ENCODE measurements at places on chromosomes 11 and 22.

- DNase-seq, result no peak
These were observed 902.4 kb upstream of the CCDC90B start for GRCh38 chr11:84188521-84188920.

- DNase-seq, result no peak
These were observed 11.8 kb upstream of the MAPK11 start for GRCh38 chr22:50281957-50282356.

GRCh38 chr11:112543390-112543789 lies 282.7 kb upstream of the PLET1 start:
- DNase-seq, result no peak

DNA sequence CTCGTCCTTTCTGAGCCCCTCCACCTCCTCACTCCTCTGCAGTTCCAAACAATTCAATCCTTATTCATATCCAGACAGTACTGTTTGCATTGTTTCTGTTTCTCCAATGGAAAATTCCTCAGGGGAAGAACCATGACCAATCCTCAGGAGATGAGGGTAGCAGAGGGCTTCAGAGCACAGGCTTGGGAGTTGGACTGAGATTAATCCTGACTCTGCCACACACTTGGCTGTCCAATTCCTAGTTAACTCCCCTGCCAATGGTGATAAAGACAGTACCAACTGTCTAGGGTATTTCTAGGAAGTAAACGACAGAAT lies 58.0 kb downstream of the MICAL3 start:
- DNase-seq, result no peak

- DNase-seq, result peak; percentile 23
These were observed 10.9 kb upstream of the CABP2 start for GRCh38 chr11:67534070-67534679.

GRCh38 chr11:130839981-130840666 lies 76.2 kb downstream of the SNX19 start:
- peak; percentile 96 for DNase-seq

DNA sequence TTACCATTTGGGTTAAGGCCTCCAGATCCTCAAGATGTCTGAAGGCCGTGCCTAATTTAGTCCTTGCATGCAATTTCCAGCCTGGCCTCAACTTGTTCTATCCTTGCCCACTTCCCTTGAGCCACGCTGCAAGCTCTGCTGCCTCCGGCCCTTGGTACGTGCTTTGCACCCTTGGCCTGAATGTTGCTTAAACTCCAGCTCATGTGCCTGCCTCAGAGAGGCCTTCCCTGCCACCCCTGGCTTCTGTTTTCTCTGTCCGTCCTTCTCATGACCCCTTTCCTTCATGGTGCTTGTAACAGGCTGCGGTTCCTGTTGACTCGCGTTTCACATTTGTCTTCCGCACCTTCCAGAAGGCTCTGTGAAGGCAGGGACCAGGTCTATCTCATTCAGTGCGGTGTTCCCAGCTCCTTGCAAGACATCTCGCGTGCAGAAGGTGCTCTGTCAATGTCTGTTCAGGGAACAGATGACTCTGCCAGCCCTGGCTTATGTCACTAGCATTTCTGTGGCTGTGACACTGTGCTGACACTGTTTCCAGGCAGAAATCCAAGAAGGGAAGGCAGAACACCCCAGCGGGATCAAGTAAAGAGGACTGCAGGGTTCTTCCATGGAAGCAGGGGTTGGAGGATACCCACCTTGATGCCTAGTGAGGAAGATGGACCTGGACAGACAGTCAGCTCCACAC lies 61.8 kb downstream of the FBLN1 start:
- no peak for DNase-seq

DNA sequence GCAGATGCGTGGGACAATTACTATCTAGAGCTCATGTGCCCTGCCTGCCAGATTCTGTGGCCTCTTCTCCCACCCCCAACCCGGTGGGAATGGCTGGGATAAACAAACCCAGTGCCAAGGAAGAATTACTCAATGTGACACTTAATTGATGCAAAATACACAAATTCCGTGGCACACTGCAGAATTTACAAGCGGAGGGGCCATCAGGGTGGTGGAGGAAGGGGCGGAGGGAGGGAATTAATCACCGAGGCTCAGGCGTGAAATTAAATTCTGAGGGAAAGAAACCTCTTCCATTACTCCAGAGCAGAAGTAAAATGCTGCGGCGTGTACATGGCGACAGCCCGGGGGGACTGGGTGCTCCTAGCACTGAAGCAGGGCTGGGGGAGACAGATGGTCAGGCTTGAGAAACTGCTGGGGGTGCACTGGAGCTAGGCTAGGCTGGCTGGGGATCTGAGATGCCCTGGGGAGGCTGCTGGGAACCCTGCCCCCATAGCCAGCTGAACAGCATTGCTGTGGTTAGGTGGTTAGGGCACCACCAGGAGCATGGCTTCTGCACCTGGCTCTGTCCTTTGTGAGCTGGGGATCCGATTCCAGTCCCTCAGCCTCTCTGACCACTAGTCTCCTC lies 200.6 kb downstream of the CEP164 start:
- DNase-seq, result no peak

DNA sequence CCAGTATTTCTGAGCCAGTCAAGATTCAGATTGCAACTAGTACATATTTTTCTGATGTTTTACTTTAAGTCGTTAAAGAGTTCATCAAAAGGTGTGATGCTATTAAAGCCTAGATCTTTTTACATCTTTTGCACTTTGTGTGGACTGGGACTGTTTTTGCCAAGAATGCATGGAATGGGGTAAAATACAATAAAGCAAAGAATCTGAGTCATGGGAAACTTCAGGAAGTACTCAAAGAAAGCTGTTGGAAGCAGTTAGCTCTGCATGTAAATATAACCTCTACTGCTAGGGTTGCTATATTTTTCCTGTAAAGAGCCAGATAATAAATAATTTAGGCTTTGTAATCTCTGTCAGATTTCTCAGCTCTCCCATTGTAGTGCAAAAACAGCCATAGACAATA lies 20.9 kb downstream of the ATXN10 start:
- DNase-seq, result no peak

- DNase-seq, result peak; percentile 9
These were observed 1164.4 kb downstream of the BRD1 start for GRCh38 chr22:48663297-48663696.

- no peak for DNase-seq
These were observed 55.9 kb downstream of the SEZ6L start for GRCh38 chr22:26225207-26225606.

GRCh38 chr11:67410369-67410831 lies 5.1 kb upstream of the CARNS1 start:
- no peak for DNase-seq

DNA sequence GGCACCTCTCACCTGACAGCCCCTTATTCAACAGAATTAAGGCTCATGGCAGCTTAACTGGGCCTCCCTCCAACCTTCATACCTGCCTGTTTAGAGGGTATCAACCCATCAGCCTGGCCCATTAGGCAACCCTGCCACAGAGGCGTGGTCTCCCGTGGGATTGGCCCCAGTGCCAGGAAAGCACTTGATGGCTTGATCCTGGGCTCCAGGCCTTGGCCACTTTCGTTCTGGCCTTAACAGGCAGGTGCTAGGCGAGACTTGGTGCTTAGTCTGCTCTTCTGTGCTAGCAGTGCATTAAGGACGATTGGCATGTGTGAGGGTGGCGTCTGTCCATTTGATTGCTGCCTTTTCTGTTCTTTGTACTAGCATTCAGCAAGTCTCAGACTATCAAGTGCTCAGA lies 75.2 kb downstream of the CABIN1 start:
- no peak for DNase-seq

All from fibroblast of mammary gland (primary cell).